Activated T-helper 17 cell treated with anti-CD3 and anti-CD28 coated beads, Interleukin-2, amount 50 U/mL, for 72 hours (primary cell): ENCODE measurements at places on chromosomes 6 and 20. TPM values are rescaled to one million over a fixed set of nuclear protein-coding genes. Genes with fewer than 3 reads are reported as not detected.

- ATAC-seq: no peak
These were observed 1044.7 kb downstream of the GRIK2 start for GRCh38 chr6:102438171-102438570.

- no peak for ATAC-seq
These were observed 396.5 kb downstream of the SMOC2 start for GRCh38 chr6:168837254-168838036.

DNA sequence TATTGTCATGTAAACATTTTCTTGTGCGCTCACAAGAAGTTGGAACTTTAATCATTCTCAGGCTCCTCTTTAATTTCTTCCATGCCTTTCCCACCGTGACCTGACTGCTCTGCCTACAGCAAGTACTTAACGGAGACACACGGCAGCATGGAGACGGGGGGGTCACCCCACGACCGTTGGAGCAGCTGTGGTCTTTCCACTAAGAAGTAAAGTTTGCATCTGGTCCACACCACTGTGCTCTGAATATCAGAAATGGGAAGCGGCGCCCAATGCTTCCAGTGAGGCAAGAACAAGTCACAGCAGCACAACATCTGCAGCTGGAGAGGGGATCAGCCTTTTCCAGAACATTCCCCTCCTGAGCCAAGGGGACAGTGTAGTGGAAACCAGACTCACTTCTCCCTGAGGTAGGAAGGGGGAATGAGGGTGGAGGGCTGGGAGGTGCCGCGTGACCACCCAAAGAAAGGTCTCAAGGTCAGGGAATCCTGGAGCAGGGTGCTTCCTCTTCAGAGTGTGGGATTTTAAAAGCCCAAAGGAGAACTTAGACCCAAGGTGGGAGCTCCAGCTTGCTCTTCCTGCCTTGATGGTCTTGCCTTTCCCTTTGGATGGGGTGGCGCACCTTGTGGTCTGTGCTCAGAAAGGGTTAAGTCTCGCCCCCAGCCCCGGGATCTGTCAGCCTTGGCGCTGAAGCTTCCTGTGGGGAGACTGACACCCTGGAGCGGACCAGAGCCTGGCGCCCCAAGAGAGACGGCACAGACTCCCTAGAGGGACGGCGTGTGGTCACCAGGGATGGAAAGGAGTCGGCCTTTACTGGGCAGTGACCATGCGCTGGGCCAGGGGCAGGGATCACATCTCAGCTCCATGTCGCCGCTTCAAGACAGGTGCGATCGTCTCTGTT is 25.6 kb upstream of the SMOC2 start:
- ATAC-seq: no peak

PRL gene
- not detected for total RNA-seq

DNA sequence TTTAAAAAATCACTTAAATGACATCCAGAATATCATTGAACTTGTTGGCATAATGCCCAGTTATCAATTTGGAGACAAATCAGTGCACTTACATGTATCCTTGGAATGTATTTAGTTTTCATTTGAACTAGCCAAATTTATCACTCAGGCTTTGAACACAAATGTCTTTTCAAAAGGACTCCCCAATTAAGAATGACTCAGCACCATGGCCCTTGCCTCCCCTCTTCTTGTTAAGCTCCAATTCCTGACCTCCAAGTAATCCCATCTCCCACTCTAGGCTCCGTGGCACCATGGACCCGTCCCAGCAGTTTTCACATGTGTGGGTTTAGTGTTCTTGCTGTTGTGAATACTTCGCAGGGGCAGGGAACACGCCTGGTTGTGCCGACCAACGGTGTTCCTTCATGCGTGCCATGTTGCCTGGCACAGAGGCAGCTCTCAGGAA is 2.7 kb downstream of the AKAP12 start:
- ATAC-seq: no peak

DNA sequence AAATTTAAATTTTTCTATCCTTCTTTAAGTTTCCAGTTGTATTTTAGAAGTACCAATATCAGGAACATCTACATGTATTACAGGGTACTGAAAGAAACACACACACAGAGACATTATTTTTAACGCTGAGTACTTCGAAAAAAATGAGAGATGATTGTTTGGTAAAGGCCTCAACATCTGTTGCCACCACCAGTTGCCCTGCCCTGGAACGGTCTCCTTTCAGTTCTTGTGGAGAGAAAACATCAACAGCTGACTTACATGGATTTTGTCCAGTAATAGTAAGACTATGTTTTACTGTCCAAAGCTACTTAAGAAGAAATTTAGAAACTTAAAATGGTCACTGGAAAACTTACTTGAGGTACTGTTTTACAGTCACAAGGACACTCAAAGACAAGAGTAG is 16.7 kb downstream of the HMGCLL1 start:
- ATAC-seq: no peak

DNA sequence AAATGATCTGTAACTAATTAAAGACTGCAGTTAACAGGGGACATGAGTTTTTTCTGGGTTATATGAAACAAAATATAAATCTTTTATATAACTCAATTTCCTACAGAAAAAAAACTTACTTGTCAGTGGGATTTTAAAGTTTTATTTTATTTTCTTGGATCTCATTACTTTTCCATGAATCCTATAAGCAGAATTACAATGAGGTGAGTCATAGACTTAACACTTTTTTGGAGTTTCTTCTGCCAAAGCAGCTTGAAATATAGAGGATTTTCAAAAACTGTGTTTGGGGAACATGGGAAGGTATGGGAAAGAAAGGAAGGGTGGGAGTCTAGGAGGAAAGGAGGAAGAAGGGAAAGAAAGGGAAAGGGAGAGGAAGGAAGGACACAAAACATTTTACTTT is 130.7 kb downstream of the AIG1 start:
- ATAC-seq: no peak

DNA sequence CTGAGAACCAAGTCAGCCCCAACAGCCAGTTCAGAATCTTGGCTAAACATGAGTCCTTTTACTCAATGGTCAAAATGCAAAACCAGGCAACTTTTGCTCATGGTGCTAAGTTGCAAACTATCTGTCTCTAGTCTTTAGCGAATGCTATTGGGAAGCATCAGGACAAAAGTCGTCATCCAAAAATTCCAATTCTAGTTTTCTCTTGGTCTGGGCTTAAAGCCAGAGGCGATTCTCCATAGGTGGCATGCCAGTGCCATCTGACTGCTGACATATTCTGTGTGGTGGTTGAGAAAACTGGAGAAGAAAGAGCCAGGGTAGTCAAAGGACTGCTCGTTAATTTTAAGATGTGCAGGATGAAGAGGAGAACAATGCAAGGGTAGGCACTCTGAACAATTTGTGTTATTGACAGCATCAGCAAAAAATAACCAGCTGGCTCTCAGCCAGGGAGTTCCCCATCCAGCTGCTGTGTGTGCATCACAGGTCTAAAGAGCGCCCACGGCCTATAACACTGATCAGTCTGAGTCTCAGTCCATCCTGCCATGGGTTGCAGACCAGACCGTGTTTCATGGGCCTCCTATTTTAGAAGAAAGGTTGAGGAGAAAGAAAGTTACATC is 313.6 kb downstream of the ALDH8A1 start:
- peak; percentile 62 for ATAC-seq

TLDC2 gene
- total RNA-seq: not detected

- peak; percentile 91 for ATAC-seq
These were observed 386.4 kb upstream of the MMS22L start for GRCh38 chr6:97669191-97670031.

- no peak for ATAC-seq
These were observed 110.1 kb downstream of the PLG start for GRCh38 chr6:160812097-160812496.

- no peak for ATAC-seq
These were observed 382.9 kb upstream of the CNR1 start for GRCh38 chr6:88548891-88549505.

- no peak for ATAC-seq
These were observed 33.4 kb downstream of the TNXB start for GRCh38 chr6:32075781-32076180.

- no peak for ATAC-seq
These were observed 72.1 kb downstream of the SLC24A3 start for GRCh38 chr20:19284400-19285178.

DNA sequence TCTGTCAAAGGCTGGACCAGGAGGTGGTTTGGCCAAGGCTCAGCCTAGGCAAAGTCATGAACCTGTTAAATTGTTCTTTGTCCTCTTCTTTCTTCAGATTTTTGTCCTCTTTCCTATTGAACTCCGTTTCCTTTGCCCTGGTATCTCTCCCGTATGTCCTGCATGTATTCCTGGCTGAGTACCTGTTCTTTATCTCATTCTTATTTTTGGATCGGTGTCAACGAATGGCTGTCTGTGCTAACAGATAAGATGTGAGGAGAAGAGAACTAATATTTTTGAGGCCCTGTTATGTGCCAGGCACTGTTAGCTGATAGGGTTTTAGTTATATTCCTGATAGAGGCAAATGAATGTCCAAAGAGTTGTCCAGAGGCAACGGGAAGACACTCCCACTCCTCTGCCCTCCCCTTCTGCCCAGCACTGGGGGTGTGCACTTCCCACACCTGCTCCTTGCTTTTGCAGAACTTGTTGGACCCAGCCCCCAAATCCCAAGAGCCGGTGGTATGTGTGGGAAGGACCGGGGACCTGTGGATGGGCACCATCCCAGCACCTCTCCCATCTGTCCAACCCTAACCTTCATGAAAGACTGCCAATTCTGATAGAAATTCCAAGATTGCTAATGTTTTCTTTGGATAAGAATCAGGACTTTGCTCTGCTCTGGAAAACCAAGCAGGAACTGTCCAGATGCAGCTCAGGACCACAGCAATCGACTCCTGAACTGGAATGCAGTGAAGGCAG is 20.6 kb downstream of the MMP24OS start:
- ATAC-seq: no peak

- no peak for ATAC-seq
These were observed 44.3 kb downstream of the TM9SF4 start for GRCh38 chr20:32153771-32154170.

DNA sequence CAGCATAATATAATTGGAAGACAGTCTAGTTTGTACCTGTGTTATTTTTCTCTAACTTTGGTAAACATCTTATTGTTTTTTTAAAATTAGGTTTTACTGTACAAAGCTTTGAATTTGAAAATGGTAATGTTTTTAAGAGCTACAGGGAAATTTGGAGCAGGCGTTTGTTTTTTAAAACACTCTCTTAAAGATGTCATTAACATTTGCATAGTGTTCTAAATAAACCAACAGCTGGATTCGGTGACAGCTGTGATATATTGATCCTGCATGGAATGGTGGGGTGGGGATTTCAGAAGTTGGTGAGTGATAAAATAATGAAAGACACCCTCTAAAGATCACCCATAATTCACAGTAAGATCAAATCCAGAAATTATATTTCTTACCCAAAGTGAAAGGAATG is 97.9 kb upstream of the PRL start:
- ATAC-seq: no peak

CAGE1 gene
- 0.16 TPM for total RNA-seq

- peak; percentile 90 for ATAC-seq
These were observed 184.0 kb downstream of the UTRN start for GRCh38 chr6:144469144-144469575.

RRAGD gene
- 22.3 TPM for total RNA-seq

DNA sequence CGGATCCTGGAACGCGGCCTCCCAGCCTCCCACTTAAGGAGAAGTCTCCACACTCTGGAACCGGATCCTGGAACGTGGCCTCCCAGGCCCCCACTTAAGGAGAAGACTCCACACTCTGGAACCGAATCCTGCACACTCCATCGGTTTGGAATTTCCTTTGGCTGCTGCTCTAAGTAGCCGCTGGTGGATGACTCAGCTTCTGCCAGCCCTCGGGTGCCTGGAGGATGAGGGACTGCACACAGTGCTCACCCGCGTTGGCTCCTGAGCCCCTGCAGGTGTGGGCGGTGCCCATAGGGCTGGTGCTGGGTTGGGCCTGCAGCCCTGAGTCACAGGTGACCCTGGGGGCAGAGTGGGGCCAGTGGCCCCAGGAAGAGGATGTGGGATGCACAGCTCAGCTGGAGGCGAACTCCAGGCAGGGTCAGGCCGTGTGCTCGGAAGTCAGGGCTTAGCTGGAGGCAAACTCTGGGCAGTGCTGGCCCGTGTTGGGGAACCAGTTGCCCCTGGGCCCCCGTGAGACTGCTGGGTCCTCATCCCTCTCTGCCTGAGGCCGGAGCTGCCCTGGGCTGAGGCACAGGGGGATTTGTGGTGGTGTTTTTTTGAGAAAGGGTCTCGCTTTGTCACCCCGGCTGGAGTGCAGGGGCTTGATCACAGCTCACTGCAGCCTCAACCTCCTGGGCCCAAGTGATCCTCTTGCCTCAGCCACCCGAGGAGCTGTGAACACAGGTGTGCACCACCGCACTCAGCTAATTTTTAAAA is 13.9 kb upstream of the TNFRSF6B start:
- peak; percentile 70 for ATAC-seq

- no peak for ATAC-seq
These were observed 2.1 kb downstream of the SLC35B2 start for GRCh38 chr6:44255105-44255808.

GRCh38 chr6:24936641-24937317 is 1.0 kb upstream of the RIPOR2 start:
- ATAC-seq: peak; percentile 73

BIRC7 gene
- not detected for total RNA-seq

SLC22A7 gene
- not detected for total RNA-seq

RNF182 gene
- not detected for total RNA-seq

TULP1 gene
- not detected for total RNA-seq

PEX6 gene
- total RNA-seq: 9.6 TPM

- ATAC-seq: no peak
These were observed 103.6 kb downstream of the VIP start for GRCh38 chr6:152854086-152854795.

GRCh38 chr20:51195419-51195901 is 172.6 kb upstream of the KCNG1 start:
- ATAC-seq: peak; percentile 66

GRCh38 chr6:104306211-104306610 is 553.5 kb downstream of the HACE1 start:
- ATAC-seq: no peak

DNA sequence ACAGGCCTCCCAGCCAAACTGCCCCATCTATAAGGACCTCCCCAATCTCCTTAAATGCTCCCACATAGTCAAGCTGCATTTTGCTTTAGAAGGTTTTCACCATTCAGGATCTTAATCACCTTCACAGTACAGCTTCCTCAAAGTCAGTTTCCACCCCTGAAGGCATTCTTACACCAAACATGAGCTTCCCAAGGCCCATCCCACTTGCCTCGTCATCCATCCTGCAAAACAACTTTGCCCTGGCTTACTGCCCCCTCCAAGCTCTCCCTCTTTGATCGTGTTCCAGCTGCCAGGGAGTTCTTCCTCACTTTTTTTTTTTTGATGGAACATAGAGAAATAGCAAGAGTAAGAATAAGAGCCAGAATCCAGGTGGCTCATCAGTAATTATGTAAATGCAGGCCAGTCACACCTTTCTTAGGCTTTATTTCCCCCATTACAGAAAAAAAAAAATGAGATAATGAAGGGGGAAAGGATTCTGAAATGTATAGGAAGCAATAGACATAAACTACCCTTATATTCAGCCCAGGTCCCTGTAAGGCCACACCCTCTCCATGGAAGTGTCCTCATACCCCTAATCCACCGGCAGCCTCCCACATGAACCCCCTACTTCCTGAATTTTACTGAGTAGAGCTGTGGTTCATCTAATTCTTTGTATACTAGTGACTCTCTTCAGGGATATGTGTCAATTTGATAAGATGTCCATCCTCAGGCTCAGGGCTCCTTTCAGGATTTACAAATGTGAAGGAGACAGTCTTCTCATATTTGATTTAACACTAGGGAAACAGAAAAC is 12.7 kb downstream of the TRIM27 start:
- no peak for ATAC-seq

SGK2 gene
- 2.9 TPM for total RNA-seq
